ENCODE measurements at places on chromosomes 3 and 15.

DNA sequence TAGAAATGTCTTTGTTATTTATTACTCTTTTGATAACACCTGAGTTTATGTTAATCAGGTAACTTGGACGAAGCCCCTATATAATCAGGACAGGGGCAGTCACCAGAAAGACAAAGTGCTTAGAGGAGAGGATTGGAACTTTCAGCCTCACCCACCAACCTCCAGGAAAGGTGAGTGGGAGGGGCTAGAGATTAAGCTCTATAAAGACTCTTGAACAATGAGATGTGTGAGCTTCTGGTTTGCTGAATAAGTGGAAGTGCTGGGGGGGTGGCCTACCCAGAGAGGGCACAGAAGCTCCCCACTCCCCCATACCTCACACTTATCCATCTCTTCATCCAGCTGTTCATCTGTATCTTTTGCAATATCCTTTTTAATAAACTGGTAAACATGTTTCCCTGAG lies 73.9 kb downstream of the TTBK2 start:
- DNase-seq = no peak

DNA sequence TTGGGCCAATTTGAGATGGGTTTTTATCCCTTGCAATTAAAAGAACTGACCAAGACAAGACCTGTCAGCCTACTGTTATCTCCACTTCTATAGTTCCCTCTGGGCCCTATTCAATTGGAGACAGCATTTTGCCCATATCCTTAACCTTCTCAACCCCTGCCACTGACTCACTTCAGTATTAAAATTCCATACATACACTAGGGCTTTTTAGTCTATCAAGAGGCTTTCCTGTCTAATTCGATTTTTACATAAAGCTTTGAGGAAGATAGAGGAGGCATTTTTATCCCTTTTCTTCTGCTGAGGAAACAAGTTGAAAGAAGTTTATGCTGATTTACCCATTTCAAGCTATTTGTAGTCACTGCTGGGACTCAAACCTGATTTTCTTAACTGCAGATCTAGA lies 51.1 kb downstream of the GTF2E1 start:
- no peak for DNase-seq

DNA sequence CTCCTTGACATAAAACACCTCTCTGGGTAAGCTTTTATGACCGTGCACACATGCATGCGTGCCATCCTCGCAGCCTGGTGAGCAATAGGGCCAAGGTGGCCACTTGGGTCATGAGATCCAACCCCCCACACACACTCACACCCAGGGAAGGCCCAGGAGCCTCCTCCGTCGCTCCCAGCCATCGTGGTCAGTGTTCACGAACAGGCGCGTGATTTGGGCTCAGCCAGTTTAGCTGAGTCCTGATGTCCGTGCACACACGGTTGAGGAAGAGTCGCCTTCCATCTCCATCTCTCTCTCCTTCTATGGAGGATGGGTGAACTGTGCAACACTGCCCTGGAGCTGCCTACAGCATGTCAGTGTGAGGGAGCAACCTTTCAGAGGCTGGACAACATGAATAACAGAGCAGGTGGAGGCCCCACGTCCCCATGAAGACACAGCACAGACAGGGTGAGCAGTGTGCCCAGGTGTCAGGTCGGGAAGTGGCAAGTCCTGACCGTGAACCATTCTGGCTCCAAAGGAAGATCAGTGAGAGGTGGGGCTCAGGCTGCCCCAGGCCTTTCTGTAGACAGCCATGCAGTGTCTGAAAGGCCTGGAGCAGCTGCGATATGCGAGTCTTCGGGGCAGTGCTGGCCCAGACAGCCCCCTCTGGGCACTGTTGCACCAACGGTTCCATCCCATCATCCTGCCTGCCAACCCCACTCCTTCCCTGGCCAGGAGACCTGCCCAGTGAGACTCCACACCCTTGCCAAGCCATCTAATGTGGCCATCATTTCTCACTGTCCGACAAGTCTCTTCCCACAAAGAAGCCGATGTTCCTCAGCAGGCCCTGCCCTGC lies 253.4 kb downstream of the OCA2 start:
- DNase-seq = no peak

DNA sequence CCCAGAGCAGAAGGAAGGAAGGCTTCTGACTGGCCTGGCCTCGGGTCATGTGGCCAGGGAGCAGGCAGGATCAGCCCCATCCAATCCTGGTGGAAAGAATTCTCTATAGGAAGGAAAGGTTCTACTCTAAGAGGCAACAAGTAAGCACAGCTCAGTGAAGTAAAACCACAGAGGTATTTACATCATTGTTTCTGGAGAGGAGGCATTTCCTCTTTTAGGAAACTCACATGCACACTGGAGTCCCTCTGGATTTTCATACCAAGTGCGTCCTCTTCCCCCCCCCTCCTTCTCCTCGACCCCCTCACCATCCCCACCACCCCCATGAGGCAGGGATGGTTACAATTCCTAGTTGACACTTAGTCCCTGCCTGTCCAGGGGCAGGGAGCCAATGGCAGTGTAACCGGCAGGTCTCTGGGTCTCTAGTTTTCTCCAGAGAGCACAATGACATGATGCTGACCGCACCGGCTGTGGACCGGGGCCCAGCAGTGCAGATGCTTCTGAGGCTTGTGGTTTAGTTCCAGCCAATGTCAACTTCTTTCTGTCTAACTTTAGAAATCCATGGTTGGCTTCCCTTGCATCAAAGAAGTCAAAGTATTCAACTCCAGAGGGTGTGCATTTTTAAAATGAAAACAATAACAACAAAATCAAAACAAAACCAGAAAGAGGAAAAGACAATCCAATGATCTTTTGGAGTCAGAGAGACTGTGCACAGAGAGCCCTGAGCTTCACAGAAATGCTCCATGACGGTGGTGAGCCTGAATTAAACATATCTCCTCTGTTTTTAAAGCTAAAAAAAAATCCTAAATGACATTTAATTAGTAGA lies 230.3 kb upstream of the TLE3 start:
- no peak for DNase-seq

GRCh38 chr3:129365296-129366136 lies 62.9 kb downstream of the EFCAB12 start:
- DNase-seq = no peak

Data from activated CD4-positive, CD25-positive, alpha-beta regulatory T cell treated with anti-CD3 and anti-CD28 coated beads, Interleukin-2, amount 50 U/mL, for 16 hours (primary cell).